ENCODE measurements at places on chromosomes 5 and 9.

- DNase-seq, result no peak
Measured at GRCh38 chr5:58327289-58327688, 132.6 kb downstream of the PLK2 start.

- DNase-seq, result no peak
Measured at GRCh38 chr9:95611354-95611753, 94.6 kb upstream of the PTCH1 start.

GRCh38 chr5:108129129-108129528 lies 252.8 kb downstream of the FBXL17 start:
- DNase-seq, result no peak

DNA sequence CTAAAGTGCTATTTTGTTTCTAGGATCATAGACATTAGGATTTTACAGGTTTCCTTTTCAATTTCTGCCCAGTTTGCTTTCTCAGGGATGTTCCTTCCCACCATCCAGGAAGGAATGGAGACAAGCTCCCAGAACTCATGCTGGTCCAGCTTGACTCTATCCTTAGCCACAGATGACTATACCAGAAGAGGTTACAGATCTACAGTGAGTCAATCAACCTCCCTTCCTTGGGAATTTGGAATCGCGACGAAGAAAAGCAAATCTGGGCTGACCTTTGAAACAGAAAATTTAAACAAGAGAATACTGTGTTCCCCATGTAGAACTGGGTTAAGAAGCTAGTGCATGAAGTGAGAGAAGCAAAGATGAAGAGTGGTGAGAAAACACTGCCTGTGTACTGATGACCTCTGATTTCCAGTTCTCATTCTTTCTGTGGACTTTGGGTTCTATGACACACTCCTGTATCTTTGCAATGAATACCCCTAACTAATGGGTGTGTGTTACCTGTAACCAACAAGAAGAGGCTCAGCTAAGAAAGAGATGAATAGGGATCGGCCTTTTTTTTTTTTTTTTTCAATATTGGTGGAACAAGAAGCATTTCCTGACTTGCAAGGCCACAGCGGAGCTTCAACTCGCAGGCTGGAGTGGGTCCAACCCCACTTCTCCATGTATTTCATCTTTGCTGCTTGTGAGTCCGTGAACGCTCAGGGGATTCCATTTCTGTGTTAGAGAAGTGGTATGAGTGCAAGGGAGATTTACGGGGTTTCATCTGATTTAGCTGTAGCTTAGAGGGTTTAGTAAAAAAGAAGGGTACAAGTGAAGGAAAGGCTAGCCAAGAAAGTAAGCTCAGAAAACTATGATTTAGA lies 563.9 kb upstream of the CLINT1 start:
- no peak for DNase-seq

DNA sequence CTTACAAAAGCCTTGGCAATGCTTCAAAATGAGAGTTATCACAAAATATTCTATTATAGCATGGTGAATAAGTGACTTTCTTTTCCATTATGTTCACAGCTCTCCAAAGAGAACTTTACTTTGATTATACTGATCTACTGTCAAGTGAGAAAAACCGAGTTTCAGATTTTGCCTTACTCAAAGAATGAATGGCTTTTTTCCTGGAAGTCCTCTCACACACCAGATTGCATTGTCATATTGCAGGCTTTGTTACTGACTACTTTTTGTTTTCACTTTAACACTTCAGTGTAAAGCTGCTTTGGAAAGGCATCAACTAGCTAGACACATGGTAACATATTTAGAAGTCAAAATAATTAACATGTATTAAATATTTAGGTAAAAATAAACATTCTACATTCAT lies 765.2 kb upstream of the NUDT12 start:
- DNase-seq, result no peak

DNA sequence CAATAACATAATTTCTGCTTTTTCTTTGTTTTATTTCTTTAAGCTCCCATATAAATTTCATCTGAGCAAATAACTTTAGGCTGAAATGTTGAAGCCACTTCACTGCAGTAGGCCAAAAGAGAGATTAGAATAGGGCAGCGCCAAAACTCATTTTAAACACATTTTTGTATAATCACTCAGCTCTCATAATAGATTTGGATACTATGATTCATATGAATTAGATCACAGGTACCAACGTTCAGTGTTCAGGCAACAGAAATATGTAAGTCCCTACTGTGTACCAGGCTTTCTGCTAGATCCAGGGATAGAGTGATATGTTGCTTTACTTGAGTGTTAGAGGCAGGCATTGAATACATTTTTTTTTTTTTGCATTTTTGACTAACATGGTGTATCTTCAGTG lies 370.5 kb downstream of the PTPRD start:
- no peak for DNase-seq

DNA sequence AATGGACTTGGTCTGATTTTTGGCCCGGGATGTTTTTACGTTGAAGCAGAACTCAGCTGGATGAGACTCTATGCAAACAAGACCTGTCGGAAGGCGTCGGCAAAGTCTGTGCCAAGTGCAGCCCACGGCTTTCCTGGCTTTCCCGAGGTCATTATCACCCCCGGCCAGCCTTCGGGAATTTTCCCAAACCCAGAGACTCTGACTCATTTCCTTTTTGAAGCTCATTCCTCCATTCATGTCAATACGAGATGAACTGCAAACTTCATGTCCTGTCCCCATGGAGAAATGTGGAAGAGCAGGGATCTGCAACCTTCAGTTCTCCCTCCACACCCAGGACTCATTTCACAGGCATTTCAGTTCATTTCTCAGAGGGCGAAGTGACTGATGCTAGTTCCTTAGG lies 95.3 kb downstream of the IRX2 start:
- DNase-seq, result no peak
